Neural crest cell (in vitro differentiated cells): ENCODE measurements at places on chromosomes 4 and X.

- peak; percentile 38 for DNase-seq
Observed at GRCh38 chr4:15003891-15004738, 1.8 kb downstream of the CPEB2 start.

DNA sequence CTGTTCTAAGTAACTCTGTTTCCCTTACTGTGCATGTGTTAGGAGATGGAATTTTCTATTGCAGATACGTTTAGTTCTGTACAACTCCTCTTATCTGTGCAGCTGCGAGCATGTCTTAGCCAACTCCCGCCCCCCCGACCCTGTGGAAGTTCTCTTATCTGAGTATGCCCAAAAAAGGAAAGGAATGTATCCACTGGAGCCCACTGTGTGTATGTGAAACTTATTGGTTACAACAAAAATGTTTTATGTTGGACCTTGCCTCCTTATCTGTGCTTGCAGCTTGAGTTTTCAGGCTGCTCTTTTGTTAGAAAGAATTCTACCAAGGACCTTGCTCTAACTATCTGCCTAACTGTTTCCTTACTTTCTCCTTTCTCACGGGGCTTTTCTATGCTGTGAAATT is 24.2 kb upstream of the DCAF8L2 start:
- no peak for DNase-seq

GRCh38 chr4:69497076-69497475 is 1.4 kb upstream of the UGT2B4 start:
- DNase-seq, result no peak

DNA sequence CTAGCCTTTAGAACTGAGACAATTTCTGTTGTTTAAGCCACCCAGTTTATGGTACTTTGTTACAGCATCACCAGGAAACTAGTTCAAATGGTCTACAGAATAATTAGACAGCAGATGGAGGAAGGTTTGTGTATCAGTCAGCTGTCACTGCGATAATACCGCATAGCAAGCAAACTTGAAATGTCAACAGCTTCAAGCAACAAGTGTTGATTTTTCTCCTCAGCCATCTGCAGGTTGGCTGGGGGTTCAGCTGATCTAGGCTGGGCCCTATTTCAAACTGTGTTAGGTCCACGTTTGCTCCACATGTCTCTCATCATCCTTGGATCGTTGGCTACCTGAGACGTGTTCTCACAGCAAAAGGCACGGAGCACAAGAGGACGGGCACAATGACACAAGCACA is 19.2 kb upstream of the PHEX start:
- no peak for DNase-seq

DNA sequence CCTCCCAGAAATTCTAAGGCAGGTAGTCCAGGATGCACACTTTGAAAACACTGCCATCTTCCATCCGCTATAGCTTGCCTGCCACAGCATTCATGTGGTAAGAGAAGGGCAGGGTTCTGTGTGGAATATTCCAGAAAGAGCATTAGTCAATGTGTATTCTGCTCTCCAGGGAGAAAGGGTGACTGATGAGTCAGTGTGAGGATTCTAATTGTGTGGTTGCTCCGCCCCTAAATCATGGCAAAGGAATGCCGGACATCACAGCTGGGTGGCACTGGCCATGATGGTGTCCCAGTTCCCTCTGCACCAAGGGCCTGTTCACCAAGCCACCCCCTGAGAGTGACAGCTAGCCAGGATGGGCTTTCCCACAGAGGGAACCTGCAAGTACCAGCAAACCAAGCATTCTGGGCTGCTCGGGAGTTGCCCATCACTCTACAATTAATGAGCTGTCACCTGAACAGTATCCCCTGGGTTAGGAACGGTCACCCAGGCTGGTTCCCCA is 9.5 kb downstream of the IDS start:
- DNase-seq, result no peak

GRCh38 chrX:68698942-68699341 is 51.5 kb downstream of the STARD8 start:
- no peak for DNase-seq

- DNase-seq, result no peak
Observed at GRCh38 chrX:21699136-21699535, 41.0 kb upstream of the KLHL34 start.

GRCh38 chr4:38174801-38175200 is 214.6 kb downstream of the PTTG2 start:
- DNase-seq, result no peak

DNA sequence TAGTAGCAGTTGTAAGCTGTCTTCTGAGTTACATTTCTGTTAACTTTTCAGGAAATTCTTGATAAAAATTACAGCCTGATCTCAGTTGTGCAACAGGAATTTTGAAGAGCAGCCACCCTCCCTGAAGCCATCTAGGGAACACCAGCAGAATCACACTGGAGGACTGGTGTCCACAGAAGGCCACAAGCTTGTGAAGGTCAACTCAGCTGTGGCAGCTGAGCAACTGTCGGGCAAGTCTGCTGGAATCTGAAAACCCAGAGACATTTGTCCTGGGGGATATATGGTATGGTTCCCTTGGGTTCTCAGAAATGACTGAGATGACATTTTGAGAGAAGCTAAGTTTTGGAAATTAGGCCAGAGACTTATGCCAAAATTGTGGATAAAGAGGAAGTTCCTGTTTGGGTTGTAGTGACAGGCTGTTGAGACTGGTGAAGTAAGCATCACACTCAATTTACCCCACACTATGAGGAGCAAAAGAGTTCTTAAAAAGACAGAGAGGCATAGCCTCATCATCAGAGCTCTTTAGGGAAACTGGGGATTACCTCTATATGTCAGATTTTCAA is 78.1 kb upstream of the TNIP3 start:
- no peak for DNase-seq

DNA sequence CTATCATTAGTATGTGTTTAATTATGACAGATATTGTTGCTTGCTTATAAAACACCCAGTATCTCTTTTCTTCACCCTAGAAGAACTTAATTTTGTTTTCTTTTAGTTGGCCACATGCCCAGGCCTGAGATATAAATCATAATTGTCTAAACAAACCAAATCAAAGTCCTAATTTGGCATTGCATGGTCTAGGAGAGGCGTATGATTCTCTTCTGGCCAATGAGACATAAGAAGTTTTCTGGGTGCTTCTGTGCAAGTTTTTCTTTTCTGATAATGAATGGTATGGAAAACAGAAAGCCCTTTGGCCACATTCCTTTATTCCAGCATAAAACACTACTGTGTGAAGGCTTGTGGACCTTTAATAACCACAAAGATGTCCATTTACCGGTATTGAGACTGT is 192.9 kb upstream of the CTSO start:
- no peak for DNase-seq

- no peak for DNase-seq
Observed at GRCh38 chrX:101450085-101450484, 35.2 kb upstream of the ARMCX4 start.

- no peak for DNase-seq
Observed at GRCh38 chrX:16788477-16788876, 2.2 kb downstream of the TXLNG start.

GRCh38 chr4:171142045-171142444 is 671.2 kb upstream of the GALNTL6 start:
- DNase-seq, result no peak

DNA sequence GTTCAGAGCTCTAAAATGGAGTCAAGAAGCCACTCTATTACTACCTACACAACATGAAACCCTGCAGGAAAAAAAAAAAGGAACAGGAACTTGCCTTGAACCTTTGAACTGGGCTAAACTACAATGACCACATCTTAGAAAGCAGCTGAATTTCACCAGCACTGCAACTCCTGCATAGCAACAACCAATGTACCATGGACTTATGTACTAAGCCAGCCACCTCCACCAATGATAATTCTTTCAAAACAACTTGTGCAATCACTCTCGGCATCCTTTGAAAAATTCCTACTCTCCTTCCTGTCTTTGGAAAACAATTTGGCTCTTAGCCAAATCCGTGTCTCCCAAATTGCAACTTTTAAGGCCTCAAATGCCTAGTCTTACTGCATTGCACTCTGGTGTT is 26.8 kb upstream of the FMR1 start:
- DNase-seq, result no peak

DNA sequence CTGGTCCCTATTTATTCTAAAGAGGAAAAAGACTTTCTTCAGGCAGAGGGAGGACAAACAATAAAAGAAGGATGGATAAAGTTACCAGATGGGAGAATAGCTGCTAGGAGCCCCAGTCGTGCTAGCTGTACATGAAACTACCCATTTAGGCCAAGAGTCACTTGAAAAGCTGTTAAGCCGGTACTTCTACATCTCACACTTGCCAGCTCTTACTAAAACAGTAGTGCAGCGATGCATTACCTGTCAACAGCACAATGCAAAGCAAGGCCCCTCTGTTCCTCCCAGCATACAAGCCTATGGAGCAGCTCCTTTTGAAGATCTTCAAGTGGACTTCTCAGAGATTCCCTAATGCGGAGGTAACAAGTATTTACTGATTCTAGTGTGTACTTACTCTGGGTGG is 1138.8 kb downstream of the ARAP2 start:
- DNase-seq, result no peak

GRCh38 chrX:147550217-147550616 is 361.5 kb upstream of the FMR1 start:
- DNase-seq, result peak; percentile 40

DNA sequence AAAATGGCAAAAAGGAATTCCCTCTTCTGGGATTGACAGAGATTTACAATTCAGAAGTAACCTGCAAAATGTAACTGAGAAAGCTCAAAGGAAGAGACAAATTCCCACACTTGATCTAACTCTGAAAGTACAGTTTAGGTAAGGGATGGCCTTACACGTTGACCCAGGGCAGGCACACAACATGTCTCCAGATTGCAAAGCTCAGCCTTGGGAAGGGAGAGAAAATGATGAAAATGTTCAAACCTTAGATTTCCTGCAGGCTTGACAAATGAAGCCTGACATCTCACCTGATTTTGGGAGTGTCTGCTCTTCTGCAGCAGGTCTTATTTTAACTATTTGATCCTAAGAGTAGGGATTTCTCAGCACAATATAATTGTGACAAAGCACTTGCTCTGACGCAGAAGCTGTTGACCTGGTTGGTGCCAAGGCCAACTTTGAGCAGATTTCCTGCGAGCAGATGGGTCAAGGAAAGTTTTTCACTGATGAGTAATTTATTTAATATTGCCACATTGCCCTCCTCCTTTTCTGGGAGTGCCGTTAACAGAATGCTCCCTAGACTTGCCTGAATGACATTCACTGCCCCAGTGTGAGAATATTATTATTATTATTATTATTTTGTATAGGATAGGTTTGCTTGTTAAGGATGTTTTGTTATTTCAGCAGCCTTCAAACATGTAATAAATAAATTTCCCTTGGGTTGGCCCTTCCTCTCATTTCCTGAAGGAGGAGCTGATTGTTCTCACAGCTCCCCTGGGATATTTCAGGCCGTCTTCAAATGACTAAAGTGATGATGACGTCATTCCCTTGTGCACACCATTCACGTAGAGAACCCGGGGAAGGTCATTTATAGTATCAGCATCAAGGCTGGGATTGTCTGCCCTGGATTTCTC is 157.1 kb downstream of the VEGFC start:
- no peak for DNase-seq

DNA sequence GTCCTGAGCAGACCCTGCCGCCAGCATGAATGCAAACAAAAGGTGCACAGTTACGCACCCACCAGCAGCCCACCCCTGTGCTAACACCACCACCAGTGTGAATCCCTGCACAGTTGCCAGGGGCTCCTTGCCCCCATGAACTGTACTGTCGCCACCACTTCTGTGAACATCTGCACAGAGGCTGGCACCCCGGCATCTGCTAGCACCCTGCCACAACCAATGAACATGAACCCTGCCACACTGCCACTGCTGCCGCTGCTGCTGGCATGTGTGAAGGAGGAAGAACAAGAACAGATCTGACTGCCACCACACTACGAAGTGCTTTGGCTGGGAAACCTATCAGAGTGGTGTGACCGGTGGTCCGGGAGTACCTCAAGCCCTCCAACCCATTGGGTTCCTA is 261.3 kb downstream of the PARM1 start:
- no peak for DNase-seq

DNA sequence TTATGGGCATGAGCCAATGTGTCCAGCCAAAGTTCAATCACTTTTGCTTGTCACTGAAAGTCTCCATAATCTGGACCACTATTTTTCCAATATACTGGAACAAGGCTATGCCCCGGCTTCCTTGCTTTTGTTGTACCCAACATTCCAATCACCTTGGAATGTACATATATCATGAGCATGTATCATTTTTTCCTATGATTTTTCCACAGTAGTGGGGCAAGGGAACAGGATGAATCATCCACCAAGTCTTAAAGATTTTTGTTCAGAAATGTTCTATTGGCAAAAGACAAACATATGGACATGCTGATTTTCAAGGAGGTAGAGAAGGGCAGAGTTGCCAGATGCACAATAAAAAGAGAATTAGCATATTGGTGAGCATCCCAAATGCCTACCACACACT is 548.1 kb upstream of the INTU start:
- no peak for DNase-seq

GRCh38 chr4:142933207-142933606 is 87.1 kb upstream of the INPP4B start:
- DNase-seq, result no peak

DNA sequence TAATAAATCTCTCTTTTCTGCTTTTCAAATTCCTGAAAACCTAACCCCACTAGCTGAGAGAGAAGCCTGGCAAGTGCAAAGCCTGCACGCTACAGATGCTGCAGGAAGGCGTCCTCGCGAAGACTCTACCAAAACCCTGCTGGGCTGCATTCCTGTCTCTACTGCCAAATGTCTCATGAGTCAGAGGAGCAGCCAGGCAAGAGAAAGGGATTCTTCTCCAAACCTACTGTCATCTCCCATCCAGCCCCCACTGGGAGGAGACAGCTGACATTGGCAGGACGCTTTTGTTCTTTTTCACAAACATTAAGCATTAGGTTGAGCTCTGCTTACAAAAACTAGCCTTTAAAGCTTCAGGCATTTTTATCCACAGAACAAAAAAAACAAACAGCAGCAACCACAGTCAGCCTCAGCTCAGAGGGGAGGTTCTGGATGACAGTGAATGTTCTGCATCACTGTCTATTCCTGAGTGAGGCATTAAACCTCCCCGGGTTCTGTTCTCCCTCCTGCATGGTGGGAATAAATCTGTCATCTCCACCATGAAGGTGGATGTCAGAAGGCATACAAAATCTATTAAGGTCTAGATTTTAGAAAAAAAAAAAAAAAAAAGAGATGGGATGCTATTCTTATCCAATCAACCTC is 18.0 kb downstream of the CRMP1 start:
- DNase-seq, result no peak

GRCh38 chrX:106903856-106904528 is 851 bp upstream of the RIPPLY1 start:
- DNase-seq, result no peak

- no peak for DNase-seq
Observed at GRCh38 chrX:29890646-29891200, 324.6 kb upstream of the MAGEB2 start.

DNA sequence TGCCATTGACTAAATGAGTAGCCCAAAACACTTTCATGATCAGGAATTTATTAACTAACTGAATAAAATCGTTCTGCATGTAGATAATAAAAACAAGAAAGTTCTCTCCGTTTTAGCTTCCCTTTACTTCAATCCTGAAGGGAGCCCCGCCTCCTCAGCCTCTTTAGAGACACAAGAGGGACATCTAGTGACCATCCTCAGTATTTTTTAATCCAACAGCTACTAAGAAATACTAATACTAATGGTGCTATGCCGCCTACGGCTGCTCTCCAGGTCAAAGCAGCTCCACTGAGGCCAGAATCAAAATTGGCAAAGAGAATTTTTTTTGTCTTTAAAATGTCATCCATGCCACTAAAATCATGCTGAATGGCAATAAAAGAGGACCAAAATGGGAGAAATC is 3.2 kb upstream of the PCDH19 start:
- peak; percentile 59 for DNase-seq

GRCh38 chr4:113469926-113470325 is 291.6 kb downstream of the CAMK2D start:
- no peak for DNase-seq

GRCh38 chr4:87717276-87718031 is 67.4 kb downstream of the DMP1 start:
- no peak for DNase-seq
